ENCODE measurements at places on chromosomes 3 and 15.
A peak's percentile ranks its signal among the peaks of the same experiment; 100 is the strongest.

DNA sequence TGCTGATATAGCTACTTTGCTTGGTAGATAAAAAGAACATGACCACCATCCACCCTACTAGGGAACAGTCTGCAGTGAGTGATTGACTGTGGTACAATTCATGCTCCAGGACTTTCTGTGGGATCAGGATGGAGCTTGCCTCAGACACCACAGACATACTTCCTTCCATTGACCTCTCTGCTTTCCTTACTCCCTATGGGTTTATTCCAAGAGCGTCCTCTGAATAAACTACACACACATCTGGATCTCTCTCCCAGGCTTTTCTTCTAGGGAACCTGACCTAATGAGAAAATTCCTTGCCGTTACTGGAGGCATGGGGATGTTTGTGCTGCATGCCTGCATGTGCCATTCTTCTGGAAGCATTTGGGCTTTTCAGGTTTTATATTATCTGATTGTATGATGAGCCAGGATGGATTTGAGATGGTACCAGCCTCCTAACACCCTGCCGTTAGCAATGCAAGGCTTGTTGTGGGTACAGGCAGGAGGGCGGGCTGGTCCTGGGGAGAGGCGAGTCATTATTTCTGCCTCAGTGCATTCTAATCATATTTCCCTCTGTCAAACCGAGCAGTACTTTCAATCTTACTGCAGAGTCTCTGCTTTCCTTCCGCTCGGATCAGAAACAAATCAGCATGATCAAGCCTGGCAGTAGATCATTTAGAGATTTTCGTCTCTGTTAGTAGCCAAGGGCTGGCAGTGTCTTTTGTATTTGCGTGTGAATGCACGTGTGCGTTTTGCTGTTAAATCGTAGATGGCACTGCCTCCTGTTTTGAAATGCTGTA lies 279.2 kb downstream of the PDCD6IP start:
- peak; percentile 17 for DNase-seq

GRCh38 chr3:168186293-168186983 lies 90.7 kb upstream of the GOLIM4 start:
- no peak for DNase-seq

DNA sequence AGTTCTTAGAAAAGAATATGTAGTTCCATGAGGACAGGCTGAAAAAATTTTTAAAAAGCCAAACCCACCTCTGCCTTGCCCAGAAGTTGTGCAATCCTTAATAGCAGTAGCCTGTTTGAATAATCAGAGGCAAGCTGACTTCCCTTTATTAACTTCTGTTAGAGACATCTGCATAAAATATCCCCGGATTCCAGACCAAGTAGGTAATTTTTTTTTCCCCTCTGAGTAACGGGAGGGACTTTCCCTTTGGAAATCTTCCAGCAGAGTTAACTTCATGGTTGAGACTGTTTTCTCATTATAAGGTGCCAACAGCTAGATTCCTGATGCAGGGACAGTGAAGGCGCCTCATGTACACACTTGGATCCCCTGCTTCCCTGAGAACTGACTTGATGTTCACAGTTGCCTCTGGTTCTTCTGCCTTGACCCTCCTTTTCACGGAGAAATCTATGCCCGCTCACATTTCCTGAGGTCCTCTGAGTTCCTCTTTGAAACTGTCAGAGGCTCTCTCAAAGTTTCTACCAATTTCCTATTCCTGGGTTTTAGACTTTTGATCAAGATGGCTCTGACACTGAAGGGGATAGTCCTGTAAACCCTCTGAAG lies 227.6 kb upstream of the BHLHE40 start:
- DNase-seq = peak; percentile 82

GRCh38 chr3:118988198-118989130 lies 46.2 kb downstream of the IGSF11 start:
- DNase-seq = no peak

DNA sequence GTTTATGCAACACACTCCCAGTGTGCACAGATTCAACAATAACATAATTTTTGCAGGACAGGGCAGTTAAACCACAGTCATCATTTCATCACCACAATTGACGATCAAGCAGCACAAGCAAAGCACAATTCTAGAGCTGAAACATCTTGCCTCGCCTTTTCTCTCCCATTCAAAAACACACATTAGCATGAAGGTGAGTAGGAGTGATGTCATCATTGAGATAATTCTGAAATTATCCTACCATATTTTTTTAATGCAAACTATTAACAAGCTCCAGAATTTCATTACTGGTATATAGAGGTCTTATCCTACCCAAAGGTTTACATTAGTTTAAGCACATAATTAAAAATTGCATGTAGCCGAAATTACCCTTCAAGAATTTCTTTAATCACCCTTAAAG lies 3.5 kb downstream of the IGDCC3 start:
- DNase-seq = no peak

DNA sequence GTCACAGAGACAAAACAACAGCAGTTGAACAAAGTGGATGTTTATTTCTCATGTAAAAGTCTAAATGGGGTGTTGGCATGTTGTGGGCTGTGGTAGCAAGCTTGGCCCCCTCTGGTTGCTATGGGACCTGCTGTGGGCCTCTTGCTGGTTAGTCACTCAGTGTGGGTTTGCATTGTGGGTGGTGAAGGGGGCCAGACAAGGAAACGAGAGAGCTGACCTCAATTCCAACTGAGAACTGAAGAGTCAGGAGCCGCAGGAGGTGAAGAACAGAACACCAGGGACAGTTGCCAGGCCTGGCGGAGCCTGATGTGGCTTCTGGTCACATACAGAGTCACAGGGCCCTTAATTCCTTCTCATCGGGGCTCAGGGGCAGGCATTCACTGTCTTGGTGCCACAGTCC lies 1.9 kb upstream of the ADPGK start:
- DNase-seq = peak; percentile 93

DNA sequence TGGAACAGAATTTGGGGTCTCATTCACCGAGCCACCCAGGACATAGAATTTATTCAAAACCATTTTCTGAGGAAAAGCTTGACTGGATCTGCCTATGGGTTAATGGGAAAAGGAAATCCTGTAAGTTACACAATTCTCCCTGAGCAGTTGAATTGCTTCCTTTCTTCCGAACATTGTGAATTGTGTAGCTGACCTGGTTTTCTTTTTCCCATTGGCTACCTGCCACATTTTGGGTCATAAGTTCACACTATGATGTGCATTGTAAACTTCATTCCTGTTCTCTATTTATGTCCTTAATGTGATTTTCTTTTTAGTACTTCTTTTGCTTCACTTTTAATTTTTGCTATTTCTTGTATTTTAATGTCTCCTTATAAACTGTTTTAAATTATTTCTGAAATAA lies 386.0 kb upstream of the LRRC3B start:
- no peak for DNase-seq

DNA sequence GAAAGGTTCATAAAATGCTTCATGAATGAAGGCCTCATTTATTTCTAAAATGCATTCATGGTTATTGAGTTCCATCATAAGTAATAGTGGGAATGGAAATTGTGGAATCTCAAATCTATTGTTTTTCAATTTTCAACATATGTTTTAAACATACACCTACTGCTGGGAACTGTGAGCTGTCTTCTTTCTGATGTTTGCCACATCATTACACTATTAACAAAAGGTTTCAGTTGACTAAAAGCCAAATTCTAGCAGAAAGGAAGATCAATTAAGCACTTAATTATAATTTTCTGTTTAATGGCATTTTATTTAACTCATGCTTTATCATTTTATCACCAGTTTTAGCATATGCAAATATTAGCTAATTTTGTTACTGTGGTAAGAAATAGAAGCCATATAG lies 13.8 kb upstream of the TBC1D23 start:
- DNase-seq = no peak

- DNase-seq = peak; percentile 67
These were observed 356.4 kb downstream of the LPP start for GRCh38 chr3:188510366-188510765.

DNA sequence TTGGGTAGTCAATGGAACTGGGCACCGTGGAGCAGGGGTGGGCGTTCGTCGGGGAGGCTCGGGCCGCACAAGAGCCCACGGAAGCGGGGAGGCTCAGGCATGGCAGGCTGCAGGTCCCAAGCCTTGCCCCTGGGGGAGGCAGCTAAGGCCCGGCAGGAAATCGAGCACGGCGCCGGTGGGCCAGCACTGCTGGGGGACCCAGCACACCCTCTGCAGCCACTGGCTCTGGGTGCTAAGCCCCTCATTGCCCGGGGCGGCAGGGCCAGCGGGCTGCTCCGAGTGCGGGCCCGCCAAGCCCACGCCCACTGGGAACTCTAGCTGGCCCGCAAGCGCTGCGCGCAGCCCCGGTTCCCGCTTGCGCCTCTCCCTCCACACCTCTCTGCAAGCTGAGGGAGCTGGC lies 21.5 kb upstream of the C2CD4B start:
- DNase-seq = no peak

DNA sequence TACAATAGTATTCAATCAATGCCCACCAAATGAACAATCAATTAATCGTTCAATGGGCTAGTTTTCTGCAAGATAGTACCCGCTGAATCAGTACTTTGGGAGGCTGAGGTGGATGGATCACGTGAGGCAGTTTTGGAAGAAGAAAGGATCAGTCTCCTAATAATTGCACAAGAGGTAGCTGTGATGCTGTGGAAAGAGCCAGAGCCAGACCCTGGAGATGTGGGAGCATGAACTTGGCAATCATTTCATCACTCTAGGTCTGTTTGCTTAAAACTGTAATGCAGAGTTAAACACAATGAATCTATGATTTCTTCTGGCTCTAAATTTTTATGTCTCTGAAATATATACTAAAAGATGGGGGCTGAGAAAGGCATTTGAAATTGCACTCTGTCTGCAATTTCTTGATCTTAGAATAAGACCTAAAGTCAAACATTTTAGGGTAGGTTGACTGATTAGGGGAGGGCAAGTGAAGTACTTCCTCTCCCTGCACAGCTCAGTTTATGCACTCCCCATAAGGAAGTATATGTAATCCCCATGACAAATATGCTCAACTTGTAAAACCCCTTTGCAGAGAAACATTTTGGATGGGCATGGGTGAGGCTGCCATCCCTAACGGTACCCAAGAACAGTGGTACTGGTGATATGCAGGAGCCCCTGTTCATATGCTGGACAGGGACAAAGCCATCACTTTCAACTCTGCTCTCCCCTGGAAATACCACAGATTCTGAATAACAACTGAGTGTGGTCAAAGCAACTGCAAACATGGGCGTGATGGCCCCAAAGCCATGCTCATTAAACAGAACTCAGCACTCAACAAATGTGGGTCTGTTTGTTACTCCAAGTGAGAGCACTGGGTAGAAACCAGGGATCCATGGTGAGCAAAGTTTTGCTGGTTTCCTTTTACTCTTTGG lies 28.6 kb upstream of the SPATA12 start:
- no peak for DNase-seq

- DNase-seq = no peak
These were observed 79.6 kb downstream of the PPP2R3A start for GRCh38 chr3:136044980-136045745.

DNA sequence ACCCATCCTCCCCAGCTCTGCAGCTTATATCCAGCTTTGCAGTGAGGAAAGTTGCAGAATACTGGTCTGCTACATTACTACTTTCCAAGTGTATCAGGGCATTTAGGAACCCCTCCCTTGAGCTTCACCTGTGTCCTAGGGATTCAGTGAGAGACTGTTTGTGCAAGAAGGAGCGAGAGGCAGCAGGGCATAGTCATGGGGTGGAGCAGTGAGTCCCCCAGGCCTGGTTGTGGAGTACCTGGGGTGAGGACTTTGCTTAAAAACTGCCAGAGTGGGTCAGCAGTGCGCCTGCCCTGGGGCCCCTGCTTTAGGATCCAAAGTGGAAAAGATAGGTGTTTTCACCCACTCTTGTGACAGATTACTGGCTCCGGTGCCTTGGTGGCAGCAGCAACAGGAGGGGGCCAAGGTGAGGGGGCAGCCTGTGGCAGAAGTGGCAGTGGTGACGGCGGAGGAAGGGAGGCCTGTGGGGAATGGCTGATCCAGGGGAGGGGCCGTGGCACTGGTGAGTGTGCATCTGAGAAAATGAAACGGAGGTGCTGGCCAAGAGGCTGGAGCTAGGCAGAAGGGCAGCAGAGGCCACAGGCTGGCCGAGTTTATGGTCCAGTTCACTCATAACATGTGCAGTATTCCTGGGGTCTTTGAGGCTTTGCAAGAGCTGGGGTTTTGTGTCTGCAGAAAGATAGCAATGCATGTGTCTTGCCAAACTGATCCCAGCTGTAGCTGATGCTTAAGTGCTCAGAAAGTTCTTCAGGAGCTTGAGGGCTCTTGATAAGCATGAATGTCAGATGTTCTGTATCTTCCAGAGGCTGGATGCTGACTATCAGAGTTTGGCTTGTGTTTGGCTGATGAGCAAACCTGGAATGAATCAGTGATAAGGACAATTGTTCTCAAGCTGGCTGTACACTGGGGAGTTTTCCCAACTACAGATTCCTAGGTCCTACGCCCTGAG lies 43.4 kb downstream of the GOLGA6A start:
- no peak for DNase-seq

GRCh38 chr3:184260724-184261269 lies 556 bp downstream of the CAMK2N2 start:
- DNase-seq = no peak

DNA sequence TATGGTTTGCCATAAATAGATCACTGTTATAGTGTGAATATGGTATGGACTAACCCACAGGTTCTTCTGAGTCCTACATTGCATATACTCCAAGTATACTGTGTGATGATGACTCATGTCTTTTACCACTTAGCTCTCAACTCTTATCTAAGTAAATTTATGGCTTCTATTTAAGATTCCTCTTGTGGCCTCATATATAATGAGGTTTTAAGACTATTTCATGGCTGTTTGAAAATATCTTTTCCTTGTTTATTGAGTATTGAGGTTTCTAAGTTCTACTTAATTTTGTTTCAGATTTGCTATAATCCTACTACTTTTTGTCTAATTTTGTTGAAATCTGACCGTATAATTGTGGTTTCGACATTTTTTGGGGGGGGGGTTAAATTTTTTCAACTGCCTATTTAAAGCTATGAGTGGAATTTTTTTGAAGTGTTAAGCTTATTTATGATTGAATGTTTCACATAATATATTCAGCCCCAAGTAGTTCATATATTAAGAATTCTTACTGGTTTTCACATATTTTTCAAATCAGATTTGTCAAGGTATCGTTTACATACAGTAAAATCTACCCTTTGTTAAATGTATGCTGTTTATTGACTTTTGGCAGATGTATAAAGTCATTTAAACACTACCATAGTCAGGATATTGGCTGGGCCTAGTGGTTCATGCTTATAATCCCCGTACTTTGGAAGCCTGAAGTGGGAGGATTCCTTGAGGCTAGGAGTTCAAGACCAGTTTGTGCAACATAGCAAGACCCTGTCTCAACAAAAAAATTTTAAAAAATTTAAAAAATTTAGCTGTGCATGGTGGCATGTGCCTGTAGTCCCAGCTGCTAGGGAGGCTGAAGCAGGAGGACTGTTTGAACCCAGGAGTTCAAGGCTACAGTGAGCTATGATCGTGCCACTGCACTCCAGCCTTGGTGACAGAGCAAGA lies 11.7 kb downstream of the SLC25A36 start:
- peak; percentile 67 for DNase-seq

GRCh38 chr3:57594576-57594975 lies 2.6 kb downstream of the ARF4 start:
- DNase-seq = no peak
